Stimulated activated CD8-positive, alpha-beta memory T cell treated with anti-CD3 and anti-CD28 coated beads, Interleukin-4, amount 100 ng/mL, for 1 hour (primary cell): ENCODE measurements at places on chromosomes 7 and 10.

- no peak for DNase-seq
These were observed 194.9 kb downstream of the GPAM start for GRCh38 chr10:111988646-111989045.

DNA sequence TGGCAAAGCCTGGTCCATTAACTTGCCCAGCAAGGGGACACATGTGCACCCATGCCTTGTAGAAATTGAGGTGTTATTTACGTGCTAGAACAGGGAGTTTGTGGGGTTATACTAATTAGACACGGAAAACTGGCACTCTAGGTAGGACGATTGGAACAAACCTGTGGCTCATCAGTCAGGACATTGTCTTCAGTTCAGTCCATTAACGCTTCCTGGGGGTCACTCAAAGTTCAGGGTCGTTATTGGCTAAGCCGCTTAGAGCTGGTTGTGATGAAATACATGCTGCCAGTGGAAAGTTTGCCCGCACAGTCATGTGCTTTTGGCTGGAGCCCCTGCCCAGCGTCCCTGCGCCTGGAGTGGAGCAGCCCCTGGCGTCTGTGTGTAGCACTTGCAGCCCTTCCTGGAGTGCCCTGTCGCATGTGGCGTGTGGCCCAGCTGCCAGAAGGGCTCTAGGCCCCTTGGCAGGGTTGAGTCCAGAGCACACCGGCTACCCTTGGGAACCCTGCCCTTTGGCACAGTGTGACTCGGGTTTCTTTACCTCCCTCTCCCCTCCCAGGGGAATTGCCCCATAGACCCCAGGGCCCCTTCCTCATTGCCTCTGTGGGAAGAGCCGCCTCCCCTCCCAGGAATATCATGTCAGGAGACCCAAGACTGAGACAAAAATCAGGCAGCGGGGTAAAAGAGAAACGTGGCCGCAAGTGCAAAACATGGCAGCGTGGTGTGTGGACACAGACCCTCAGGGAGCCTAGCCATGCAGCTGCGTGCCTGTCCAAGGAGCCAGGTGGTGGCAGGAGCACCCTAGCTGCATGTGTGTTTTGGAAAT lies 9.8 kb downstream of the ZNF775 start:
- no peak for DNase-seq

- DNase-seq, result no peak
These were observed 10.5 kb upstream of the TRIM24 start for GRCh38 chr7:138449580-138449979.

DNA sequence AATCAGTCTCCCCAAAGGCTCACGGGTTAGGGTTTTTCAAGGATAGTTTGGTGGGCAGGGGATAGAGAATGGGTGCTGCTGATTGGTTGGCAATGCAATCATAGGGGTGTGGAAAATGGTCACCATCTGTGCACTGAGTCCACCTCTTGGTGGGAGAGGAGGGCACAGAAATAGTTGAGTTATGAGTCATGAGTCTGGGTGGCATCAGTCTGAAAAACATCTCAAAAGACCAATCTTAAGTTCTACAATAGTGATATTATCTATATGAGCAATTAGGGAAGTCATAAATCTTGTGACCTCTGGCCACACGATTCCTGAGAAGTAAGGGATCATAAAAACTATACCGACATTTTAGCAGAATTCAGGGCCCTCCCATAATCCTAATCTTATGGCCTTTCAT lies 62.7 kb downstream of the LGI1 start:
- no peak for DNase-seq

- no peak for DNase-seq
These were observed 3.8 kb downstream of the PDE1C start for GRCh38 chr7:32066441-32066840.

GRCh38 chr10:111207500-111207899 lies 130.7 kb downstream of the ADRA2A start:
- no peak for DNase-seq

- DNase-seq, result no peak
These were observed 11.6 kb upstream of the MNX1 start for GRCh38 chr7:157021871-157022680.

DNA sequence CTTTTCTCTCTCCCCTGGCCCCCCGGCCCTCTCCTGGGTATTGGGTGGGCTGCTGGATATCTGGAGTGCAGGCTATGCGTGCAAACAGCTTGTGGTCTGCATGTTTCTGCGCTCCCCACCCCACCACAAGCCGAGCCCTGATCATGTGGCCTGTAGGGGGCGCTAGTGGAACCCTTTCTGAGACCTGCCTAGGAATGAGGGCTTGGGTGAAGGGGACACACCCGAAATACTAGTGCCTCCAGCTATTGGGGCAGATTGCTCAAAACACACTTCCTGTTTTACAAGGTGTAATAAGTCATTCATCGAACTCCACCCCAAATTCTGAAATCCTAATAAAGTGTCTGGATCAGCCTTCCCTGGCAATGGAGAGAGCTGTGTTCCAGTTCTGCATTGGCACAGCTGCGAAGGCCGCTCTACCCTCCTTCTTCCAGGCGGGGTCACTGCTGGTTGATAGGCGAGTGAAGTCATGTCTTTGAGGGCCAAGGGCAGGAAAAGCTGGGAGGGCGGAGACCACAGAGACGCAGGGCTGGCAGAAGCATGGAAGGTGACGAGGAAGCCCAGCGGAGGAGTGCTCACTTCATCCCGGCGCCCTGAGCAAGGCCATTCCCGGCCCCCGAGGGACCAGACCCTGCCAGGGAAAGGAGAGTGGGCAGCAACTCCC lies 19.8 kb upstream of the PRRT4 start:
- no peak for DNase-seq

DNA sequence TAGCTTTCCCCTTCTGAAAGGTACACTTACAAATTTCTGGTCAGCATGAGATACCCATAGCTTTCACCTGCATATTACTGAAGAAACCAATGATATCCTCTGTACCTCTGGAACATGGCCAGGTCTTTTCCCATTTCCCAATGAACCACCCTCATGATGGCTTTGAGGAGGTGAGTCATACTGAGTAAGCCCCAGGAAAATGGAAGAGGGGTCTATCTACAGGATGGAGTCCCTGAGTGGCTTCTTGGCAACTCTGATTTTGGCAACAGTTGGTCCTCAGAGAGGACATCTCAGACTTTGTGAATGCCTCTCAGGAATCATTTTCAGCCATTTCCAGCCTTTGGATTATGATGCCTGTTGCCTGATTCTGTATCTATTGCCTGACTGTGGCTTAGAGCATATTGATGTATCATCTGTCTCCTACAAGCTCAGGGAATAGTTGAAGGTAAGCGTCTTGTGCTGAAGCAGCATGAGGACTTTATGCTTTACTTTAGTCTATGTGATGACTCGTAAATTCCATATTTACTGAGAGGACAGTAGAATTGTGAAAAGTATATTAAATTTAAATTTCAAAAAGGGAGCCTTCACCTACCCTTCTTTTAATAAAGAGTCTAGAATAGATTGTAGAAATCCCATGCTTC lies 84.7 kb upstream of the DKK1 start:
- no peak for DNase-seq
